ENCODE measurements at places on chromosomes 1 and 21. TPM values are rescaled to one million over a fixed set of nuclear protein-coding genes. Genes with fewer than 3 reads are reported as not detected.

Gene GBP3
- 31.6 TPM for total RNA-seq

Gene RYR2
- total RNA-seq = not detected

Gene COL11A1
- not detected for total RNA-seq

Gene UBL4B
- total RNA-seq = not detected

Gene SHISAL2A
- 89.0 TPM for total RNA-seq

Gene USH2A
- total RNA-seq = not detected

Gene ENAH
- 0.29 TPM for total RNA-seq

Gene SIK1
- 5.1 TPM for total RNA-seq

Gene C1orf87
- not detected for total RNA-seq

Gene ADAMTSL4
- 0.29 TPM for total RNA-seq

Gene PYHIN1
- total RNA-seq = 15.1 TPM

Gene ITGB3BP
- total RNA-seq = 33.7 TPM

Gene TCEA3
- total RNA-seq = 32.4 TPM

Gene SAMD11
- not detected for total RNA-seq

Gene B4GALT2
- 0.38 TPM for total RNA-seq

Gene CFAP107
- total RNA-seq = not detected

Gene NUAK2
- 46.9 TPM for total RNA-seq

Gene DNAJC28
- 2.1 TPM for total RNA-seq

Gene PTPRC
- 970 TPM for total RNA-seq

Gene FABP3
- total RNA-seq = not detected

Gene EDN2
- total RNA-seq = not detected

Gene DHDDS
- 36.5 TPM for total RNA-seq

Gene OR14A16
- total RNA-seq = not detected

Gene ELAVL4
- total RNA-seq = not detected

Gene ZYG11A
- total RNA-seq = not detected

Gene ACTL8
- not detected for total RNA-seq
